ENCODE measurements at places on chromosomes 6 and 20.

- no peak for DNase-seq
These were observed 176.1 kb upstream of the HDDC2 start for GRCh38 chr6:125477844-125478243.

DNA sequence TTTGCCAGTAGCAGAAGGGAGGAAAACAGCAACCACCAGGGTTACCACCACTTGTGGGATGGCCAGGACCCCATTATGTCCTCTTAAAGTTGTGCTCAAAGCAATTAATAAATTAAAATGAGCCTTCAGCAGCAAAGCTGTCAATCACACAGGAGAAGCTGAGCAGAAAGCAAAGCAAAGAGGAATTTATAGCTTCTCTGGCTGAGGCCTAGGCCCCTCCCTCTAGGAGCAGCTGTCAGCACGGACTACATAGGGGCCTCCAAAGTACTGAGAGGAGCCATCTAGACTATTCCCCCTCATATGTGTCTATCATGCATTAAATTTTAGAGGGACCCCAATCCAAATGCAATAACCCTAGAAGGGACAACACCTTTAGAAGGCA, 6.4 kb downstream of the CCND3 start:
- no peak for DNase-seq

GRCh38 chr6:48735846-48736245, 624.8 kb upstream of the PTCHD4 start:
- DNase-seq: no peak

GRCh38 chr6:160766989-160767646, 65.1 kb downstream of the PLG start:
- peak; percentile 10 for DNase-seq

Data from AG09319 (cell line).